Immature natural killer cell (primary cell): ENCODE measurements at places on chromosomes 2 and 18. TPM values are rescaled to one million over a fixed set of nuclear protein-coding genes. Genes with fewer than 3 reads are reported as not detected.

- peaks cover 11% of the 10 kb centered on the region for H3K27me3 ChIP-seq
- H3K36me3 ChIP-seq: no peaks in the 10 kb centered on the region
- DNase-seq: no peak
- H3K27ac ChIP-seq: no peak overlapping the region
Observed at GRCh38 chr18:52341608-52342381, 1.8 kb downstream of the DCC start.

GRCh38 chr2:158187908-158188307 lies 86.2 kb downstream of the UPP2 start:
- no peak overlapping the region for H3K4me3 ChIP-seq
- H3K4me1 ChIP-seq: peaks cover 9% of the 10 kb centered on the region
- no peak for DNase-seq

DNA sequence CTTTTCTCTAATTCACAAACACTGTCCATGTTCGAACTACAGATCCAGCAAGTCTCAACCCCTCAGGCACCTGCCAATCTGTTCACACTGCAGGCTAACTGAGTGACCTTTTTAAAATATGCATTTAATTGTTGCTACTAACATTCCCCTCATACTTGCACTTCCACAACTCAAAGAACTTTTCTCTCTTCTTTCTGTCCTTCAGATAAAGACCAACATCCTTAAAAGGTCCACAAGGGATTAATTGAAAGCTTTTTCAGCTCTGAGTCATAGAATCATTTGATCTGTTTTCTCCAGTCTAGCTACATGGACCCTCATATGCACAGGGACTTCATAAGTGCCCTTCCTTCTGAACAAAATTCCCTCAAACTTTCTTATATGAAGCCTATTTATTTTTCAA lies 1321.2 kb downstream of the DPP10 start:
- H3K27ac ChIP-seq: no peak overlapping the region
- no peak overlapping the region for H3K4me3 ChIP-seq
- H3K4me1 ChIP-seq: no peaks in the 10 kb centered on the region
- H3K27me3 ChIP-seq: peaks cover 1% of the 10 kb centered on the region
- DNase-seq: no peak

- H3K27me3 ChIP-seq: peaks cover 5% of the 10 kb centered on the region
- no peak overlapping the region for H3K4me3 ChIP-seq
- H3K27ac ChIP-seq: no peak overlapping the region
- DNase-seq: no peak
- no peaks in the 10 kb centered on the region for H3K4me1 ChIP-seq
- H3K36me3 ChIP-seq: peaks cover 42% of the 10 kb centered on the region
Observed at GRCh38 chr2:171762879-171763573, 75.8 kb downstream of the DYNC1I2 start.

Gene VWA3B
- not detected for polyA plus RNA-seq

Gene ACKR3
- polyA plus RNA-seq: 7.8 TPM

Gene KIAA2012
- not detected for polyA plus RNA-seq

GRCh38 chr2:150873396-150873772 lies 385.9 kb upstream of the RND3 start:
- DNase-seq: no peak
- H3K4me3 ChIP-seq: no peak overlapping the region
- H3K27ac ChIP-seq: no peak overlapping the region
- peaks cover 2% of the 10 kb centered on the region for H3K27me3 ChIP-seq

- H3K36me3 ChIP-seq: no peaks in the 10 kb centered on the region
- H3K4me3 ChIP-seq: no peak overlapping the region
- H3K27ac ChIP-seq: no peak overlapping the region
- DNase-seq: no peak
- H3K27me3 ChIP-seq: peaks cover 4% of the 10 kb centered on the region
- H3K4me1 ChIP-seq: no peaks in the 10 kb centered on the region
Observed at GRCh38 chr2:100887713-100888495, 68.0 kb downstream of the NPAS2 start.

DNA sequence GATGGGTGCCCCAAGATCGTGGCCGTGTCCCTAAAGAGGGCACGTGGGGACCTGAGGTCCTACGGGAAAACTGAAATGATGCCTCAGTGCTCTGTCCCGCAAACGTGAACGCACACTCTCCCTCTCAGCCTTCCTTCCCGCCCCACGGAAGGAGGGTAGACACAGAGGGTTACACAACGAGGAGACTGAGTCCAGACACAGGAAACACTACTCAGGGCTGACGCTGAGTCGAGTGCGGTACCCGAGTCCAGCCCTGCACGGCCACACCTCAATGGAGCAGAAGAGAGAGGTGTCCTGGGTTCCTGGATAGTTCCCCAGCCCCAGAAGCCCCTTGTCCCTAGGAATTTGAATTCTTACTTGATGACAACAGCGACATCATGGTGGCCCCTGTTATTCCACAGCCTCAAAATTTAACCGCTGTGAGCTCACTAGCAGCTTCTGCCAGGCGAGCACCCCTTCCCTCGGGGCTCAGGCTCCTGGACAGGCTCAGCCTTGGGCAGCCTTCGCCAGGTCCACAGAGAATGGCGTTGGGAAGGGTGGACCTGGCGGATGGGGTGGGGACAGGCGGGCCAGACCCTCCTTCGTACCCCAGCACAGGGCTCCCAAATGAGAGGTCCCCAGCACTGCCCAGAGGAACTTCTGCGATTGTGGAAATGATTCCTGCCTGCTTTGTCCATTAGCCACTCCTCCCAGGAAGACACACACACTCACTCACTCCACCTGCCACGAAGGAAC lies 980 bp upstream of the RNPEPL1 start:
- peaks cover 8% of the 10 kb centered on the region for H3K36me3 ChIP-seq
- peak overlapping the region; percentile 87 for H3K4me3 ChIP-seq
- peak overlapping the region; percentile 93 for H3K27ac ChIP-seq
- H3K27me3 ChIP-seq: peaks cover 29% of the 10 kb centered on the region
- DNase-seq: peak; percentile 68

Gene LYG2
- not detected for polyA plus RNA-seq
